ENCODE measurements at places on chromosomes 4 and X.

GRCh38 chr4:170716868-170717267 is 627.1 kb upstream of the AADAT start:
- DNase-seq: no peak

GRCh38 chrX:16427668-16428067 is 222.3 kb upstream of the S100G start:
- no peak for DNase-seq

DNA sequence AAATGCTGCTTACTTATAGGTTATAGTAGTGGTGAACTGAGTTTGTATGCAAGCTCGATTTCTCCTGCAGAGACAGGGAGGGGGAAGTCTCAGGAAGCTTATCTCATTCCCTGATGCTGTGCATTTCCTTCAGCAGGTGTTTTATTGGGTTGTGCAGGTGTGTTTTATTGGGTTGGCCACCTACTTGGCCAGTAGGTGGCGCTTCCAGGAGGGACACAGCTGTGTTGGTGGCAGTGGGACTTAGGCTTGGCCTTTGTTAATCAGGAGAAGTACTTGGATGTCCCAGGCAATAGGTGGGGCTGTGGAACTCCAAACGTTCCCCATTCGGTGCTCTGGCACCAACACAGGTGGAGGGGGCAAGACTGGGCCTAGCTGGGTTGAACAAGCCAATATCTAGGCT is 196.0 kb upstream of the DCAF8L1 start:
- no peak for DNase-seq

DNA sequence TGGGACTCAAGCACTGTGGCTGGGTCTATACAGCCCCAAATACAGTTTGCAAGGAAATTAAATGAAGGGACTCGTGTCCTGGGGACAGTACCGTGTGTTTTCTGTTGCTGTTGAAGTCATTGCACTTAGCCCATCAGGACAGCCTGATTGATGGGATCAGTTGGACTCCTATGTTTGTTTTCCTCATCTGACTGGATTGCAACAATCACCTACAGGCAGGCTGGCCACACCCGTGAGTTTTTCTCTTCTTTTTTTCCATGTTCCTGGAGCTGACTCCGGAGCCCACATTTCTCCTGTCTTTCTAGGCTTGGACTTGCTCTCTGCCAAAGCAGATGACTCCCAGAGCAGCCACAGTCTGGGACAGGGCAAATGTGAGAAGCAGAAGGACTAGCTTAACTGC is 38.1 kb downstream of the RTL9 start:
- no peak for DNase-seq

DNA sequence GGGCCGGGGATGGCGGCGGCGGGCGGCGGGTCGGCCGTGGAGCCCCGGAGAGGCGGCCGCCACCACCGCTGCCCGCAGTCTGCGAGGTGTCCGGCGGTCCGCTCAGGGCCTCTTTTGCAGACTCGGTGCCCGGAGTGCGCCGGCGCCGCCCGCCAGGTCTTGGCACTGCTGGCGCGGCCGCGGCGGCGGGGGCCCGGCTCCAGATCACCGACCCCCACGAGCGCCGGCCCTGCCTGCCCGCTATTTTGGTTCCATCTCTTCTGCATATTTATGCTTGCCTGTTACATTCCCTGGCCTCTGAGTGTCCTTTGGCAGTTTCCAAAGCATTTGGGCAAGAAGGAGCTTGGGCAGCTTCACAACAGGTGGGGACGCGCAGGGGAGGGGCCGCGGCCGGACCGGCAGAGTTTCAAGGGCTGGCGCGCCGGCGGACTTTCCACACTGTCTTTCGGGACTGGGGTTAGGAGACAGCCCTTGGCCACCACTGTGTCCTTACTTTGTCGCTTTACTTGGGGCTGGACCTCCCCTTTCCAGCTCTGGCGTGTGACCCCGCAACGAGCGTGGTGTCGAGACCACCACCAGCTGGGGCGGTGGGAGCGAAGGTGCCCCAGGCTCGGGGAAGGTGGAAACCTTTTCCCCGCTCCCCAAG is 668 bp upstream of the TAPT1 start:
- DNase-seq: peak; percentile 19

GRCh38 chrX:97806238-97806637 is 922.5 kb downstream of the RPA4 start:
- no peak for DNase-seq

DNA sequence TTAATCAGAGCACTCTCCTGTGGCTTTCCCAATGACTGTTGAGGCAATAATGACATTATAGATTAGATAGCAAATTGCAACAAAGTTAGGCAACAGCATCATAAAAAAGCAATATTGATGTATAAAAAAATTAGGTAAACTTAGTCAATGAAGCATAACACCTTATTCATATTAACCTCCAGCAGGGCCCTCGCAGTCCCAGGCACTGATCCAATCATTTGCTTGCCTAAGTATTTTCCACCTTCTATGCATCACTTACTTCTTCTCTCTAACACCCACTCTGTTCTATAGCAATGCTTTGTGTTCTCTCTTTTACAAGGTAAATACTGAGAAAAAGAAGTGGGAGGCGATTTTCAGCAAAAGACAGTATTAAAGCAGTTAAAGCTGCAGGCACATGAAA is 833.5 kb upstream of the ADGRL3 start:
- DNase-seq: no peak

DNA sequence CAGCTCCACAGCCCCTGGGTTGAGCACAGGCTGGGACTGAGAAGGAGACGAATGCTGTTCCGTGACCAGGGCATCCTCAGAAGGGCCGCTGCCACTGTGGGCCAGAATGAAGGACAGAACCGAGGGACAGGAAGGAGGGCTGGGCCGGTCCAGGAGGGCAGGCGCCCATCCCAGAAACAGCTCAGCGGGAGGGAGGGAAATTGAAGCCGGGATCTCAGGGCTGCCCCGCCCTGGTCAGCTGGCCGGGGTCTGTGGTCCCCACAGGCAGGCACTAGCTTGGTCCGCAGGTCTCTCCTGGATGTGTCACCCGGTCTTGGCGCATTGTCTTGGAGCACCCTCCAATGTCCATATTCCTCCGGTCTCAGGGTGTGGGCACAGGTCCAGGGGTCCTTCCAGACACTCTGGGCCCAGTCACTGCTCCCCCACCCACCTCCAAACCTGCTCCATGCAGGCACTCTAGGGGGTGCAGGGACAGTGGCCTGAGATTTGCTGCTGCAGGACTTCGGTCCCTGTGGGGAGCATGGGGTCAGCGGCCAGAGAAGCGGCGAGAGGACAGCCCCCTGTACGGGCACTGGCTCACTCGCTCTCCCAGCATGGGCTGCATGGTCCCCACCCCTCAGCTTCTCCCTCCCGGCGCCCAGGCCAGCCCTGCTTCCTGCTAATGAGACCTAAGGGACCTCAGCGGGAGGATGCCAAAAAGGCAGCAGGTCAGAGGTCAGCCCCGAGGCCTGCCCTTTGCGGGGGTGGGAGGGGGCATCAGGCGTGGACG is 23.9 kb upstream of the MXD4 start:
- DNase-seq: no peak

GRCh38 chrX:95040104-95040503 is 1366.1 kb downstream of the FAM133A start:
- no peak for DNase-seq

GRCh38 chr4:138174981-138175794 is 67.0 kb downstream of the SLC7A11 start:
- DNase-seq: no peak

All from activated naive CD4-positive, alpha-beta T cell (primary cell).